Psoas muscle (tissue), 8 donors: ENCODE measurements at places on chromosomes 3 and 15.

DNA sequence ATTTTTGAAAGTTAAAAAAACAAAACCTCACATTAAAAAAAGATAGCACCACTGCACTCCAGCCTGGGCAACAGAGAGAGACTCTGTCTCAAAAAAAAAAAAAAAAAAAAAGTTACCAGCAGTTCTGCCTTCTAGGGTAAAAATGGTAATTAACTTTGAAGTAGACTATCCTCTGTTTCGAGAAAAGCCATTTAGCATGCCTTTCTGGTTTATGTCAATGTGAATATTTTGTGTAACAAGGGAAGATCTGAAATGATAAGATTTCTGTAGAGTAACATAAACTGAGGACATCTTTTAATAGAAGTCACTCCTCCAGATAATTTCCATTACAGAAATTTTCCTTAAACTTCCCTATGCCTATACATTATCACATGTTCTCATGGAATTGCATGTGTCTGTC lies 203.2 kb upstream of the GAP43 start:
- DNase-seq, result no peak

- no peak for DNase-seq
These were observed 80.9 kb downstream of the PRICKLE2 start for GRCh38 chr3:64144241-64144900.

DNA sequence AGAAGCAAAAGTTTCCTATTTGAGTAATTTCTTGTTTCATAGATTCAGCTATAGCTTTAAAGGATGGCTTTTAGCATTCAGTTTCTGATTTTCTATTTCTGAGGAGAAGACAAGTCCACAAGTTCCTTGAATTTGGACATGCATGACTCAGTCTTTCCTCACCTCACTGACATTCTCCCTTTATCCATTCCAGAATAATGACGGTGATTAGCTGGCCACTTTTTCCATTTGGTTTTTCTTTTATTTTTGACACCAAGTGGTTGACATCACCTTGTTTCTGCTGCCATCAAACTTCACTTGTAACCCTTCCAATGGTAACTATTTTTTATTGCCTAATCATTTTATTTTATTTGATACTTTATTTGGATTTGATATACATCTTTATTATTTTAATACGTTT lies 404.4 kb upstream of the KCNMB2 start:
- DNase-seq, result no peak

DNA sequence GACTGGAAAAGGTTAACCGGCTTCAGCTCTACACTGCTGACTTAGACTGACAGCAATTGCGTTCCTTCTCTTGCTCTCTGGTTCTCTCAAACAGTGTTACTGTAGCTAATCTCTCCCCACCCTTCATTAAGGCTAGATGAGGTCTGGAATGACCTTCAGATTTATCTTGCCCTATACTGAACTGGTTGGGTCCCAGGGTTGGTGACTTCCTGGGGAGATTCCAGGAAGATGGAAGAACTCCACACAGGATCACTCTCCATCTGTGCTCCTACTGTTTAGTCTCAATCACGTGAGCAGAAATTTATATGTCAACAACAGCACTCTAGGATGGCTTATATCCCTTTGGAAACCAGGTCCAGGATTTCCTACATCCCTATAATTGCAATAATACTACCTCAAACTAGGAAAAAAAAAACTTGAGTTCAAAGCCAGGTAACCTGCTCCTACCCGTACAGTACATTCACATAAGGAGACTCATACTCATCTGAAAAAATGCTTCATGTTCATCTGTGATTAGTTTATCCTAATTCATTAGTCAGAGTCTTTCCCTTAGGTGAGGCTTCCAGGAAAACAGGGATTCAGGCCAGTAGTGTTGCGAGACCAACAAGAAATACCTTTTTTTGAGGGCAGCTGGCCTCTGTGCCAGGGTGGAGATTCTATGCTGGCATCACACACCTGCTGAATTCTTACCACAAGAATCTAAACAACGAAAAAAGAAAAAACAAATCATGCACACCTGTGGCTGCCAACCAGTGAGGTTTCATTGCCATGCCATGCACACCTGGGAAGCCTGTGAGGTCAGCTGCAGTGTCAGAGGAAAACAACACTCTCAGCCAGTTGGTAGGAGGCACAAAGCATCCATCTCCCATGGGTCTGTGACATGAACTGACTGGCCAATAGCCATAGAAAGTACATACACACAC lies 297.3 kb downstream of the MECOM start:
- DNase-seq, result no peak

DNA sequence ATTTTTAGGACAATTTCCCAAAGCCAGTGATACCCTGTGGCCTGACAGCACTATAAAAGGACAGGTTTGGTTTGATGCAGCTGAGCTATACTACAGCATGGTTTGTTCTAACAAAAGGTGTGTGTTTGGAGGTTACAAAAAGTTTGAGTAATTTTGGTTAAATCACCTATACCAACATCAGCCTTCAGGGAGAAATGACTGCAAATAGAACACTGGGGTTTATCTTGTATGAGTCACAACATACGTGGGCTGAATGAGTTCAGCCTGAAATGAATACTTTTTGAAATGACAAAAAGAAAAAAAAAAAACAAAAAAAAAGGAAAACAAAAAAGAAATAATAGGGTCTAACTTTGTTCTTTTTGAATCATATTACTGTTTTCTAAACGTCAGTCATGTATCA lies 345.7 kb downstream of the CNTN3 start:
- no peak for DNase-seq

DNA sequence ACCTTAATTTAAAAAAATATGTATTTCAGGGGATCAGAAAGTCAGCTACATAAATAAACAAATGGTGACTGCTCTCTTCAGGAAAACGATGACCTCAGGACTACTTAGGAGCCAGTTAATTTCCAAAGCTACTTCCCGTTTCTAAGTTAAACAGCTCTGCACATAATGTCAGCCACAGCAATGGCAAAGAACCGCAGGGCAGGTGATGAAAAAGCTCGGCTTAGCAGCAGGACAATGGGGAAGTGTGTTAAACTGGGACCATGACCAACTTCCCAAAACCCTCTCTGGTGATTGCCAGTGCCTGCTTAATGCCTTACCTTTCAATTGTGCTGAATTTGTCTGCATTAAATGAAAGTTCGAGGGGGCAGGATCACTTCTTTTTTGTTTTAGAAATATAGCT lies 258.9 kb downstream of the FHIT start:
- no peak for DNase-seq

- no peak for DNase-seq
These were observed 56.0 kb downstream of the ZMAT3 start for GRCh38 chr3:179015551-179016020.

GRCh38 chr3:88105325-88105724 lies 44.4 kb upstream of the C3orf38 start:
- DNase-seq, result no peak

DNA sequence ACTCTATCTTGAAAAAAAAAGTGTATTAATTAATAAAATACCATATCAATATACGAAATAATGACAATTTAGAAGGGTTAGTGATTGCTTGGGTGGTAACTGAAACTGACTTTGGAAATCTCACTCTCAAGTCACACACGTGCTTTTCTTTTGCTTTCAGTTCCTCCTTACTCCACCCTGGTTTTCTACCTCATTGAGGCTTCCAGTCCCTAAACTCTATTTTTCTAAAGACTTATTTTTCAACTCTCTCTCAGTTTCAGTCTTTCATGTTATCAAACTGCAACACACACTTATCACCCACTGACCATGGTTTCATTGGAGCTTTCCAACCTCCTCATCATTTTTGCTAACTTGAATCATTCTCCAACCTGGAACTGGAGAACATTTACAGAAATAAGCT lies 23.5 kb downstream of the IL12A start:
- no peak for DNase-seq

GRCh38 chr15:79779746-79780145 lies 117.1 kb downstream of the MTHFS start:
- no peak for DNase-seq

DNA sequence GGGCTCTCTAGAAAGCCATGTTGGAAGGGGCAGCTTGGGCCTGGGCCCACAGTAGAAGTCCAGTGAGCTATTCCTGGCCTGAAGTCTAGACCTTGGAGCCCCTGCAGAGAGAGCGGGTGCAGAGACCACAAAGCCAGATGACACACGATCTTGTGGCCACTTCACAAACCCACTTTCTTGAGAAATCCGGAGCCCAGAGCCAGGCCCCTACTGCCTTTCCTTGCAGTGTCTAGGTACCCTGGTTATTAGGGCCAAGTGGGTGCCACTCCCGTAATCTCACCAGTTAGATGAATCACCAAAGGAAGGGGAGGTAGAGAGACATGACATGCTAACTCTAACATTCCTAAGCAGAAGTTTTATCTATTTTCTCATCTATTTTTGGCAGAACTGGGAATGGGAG lies 72.5 kb upstream of the ADAMTSL3 start:
- no peak for DNase-seq

- no peak for DNase-seq
These were observed 66.3 kb upstream of the IQSEC1 start for GRCh38 chr3:13139471-13140065.

GRCh38 chr15:56929933-56930332 lies 11.5 kb downstream of the TCF12 start:
- DNase-seq, result no peak

DNA sequence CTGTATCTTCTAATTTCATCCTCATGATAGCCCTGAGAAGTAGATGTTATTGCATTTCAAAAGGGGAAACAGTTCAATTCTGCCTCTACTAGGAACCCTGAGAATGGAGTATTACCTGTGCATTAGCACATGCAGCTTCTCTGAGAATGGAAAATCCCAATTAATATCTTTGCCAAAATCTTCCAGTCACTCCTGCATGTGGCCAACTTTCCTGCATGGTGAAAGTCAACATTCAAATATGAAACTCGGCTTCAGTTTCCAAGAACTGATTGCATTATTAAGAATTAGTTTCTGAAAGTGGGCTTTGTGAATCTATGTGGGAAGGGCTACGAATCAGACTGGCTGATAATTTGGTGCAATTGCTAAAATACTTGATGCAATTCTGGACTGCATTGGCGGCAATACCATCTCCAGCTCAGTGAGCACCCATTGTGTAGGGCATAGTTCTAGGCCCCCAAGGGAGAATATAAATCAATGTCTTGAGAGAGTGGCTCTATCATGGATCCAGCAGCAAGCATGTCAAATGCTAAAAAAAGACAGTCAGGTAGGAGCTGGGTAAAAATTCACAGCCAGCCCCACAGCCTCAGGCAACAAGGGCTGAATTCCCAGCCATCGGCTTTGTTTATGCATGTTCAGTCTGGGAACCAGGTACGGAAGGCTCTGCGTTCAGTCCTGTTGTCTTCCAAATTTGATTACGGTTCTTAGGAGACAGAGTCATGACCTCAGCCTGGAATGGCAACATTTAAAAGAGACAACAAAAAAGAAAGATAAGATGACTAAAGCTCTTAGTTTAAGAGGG lies 18.8 kb upstream of the BCL6 start:
- no peak for DNase-seq

DNA sequence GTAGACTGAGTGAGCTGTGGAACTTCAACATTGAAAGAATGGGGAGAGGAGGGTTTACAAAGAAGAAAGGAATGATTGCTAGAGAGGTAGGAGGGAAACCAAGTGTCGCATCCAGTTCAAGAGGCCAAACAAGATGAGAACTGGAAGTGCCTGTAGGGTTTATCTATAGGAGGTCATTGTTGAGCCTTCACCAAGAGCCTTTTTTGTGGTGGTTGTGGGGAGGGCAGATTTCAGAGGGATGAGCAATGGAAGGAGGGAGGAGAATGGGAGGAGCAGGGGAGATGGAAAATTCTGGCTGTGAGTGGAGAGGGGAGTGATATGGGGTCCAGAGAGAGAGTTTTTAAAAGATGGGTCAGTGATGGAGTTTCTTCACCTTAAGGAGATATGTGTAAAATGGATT lies 8.5 kb downstream of the PDIA5 start:
- no peak for DNase-seq

GRCh38 chr3:152243301-152243711 lies 25.4 kb upstream of the MBNL1 start:
- DNase-seq, result no peak

DNA sequence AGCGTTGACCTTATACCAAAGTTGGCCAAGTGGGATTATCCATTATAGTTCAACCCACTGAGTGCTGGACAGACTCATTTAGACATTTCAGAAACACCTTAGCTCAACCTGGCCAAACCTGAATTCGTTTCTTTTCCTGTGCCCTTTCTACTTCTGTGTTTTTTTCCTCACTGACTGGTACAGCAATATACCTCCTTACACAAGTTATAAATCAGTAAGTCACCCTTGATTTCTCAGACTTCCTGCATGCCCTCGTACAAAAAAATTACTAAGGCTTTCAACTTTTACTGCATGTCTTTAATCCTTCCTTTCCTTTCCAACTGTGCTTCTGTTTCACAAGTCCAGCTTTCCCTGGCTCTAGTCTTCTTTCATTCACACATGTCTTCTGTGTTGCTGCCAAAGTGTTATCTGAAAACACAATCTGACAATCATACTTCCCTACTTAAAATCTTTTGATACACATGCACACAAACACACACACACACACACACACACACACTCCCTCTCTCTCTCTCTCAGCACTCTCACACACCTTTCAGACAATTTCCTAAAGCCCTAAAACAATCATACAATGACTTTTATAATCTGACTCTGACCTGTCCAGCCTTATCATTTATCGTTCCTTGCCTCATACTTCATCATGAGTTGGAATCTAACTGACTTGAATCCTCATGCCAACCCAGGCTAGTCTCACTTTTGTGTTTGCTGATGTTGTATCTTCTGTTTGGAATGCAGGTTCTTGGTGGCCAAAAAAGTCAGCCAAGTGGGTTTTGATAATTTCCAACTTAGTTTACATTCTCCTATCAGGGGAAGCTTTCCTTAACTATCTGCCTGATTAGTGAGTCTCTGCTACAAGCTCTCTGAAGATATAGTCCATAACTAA lies 436.4 kb downstream of the NAALADL2 start:
- no peak for DNase-seq

DNA sequence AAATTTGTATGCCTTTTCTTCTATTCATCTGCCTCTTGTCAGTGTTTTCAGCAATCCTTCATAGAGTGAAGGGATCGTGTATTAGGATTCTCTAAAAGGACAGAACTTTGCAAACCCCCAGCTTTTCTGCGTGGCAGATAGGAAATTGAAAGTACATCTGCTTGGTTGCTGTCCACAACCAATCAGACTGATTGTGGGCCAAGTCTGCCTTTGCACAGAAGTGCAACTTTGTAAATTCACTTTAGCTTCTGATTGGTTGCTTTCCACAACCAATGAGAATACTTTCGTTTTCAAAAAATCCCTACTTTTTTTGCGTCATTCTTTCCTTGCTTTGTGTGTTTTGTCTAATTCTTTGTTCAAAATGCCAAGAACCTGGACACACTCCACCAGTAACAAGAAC lies 847.4 kb downstream of the FHIT start:
- no peak for DNase-seq
